ENCODE measurements at places on chromosomes 6 and 20. TPM values are rescaled to one million over a fixed set of nuclear protein-coding genes. Genes with fewer than 3 reads are reported as not detected.

SH3BGRL2 gene
- total RNA-seq, result 2.1 TPM

PI16 gene
- 0.28 TPM for total RNA-seq

LINC00237 gene
- not detected for total RNA-seq

MLIP gene
- total RNA-seq, result not detected

HECA gene
- total RNA-seq, result 27.3 TPM

CYP21A2 gene
- total RNA-seq, result 0.19 TPM

KIFC1 gene
- 52.1 TPM for total RNA-seq

ADGRF1 gene
- total RNA-seq, result under 0.01 TPM

MUCL3 gene
- not detected for total RNA-seq

SLC16A10 gene
- not detected for total RNA-seq

FRK gene
- 0.85 TPM for total RNA-seq

HMGCLL1 gene
- 0.28 TPM for total RNA-seq

CLVS2 gene
- total RNA-seq, result not detected

TCFL5 gene
- 18.6 TPM for total RNA-seq

BMP6 gene
- 22.0 TPM for total RNA-seq

PDE10A gene
- 32.4 TPM for total RNA-seq

TSBP1 gene
- total RNA-seq, result not detected

C6orf163 gene
- total RNA-seq, result 0.77 TPM

SMOC2 gene
- total RNA-seq, result not detected

CLDN20 gene
- not detected for total RNA-seq

RAB44 gene
- total RNA-seq, result under 0.01 TPM

AIF1 gene
- not detected for total RNA-seq

LZTS3 gene
- total RNA-seq, result 8.2 TPM

BEND6 gene
- 10.0 TPM for total RNA-seq

PBOV1 gene
- total RNA-seq, result not detected

RRAGD gene
- 7.0 TPM for total RNA-seq

PCK1 gene
- not detected for total RNA-seq
